Sigmoid colon (tissue), 7 donors: ENCODE measurements at places on chromosomes 5 and 9. TPM values are rescaled to one million over a fixed set of nuclear protein-coding genes. Genes with fewer than 3 reads are reported as not detected.

FAM200C gene
- 9.6 TPM for total RNA-seq

RIGI gene
- total RNA-seq: 13.4 TPM

CA9 gene
- total RNA-seq: not detected

GABRA6 gene
- not detected for total RNA-seq

PCDHA10 gene
- 0.66 TPM for total RNA-seq

CDC25C gene
- total RNA-seq: not detected

PANK3 gene
- 32.6 TPM for total RNA-seq

GFI1B gene
- total RNA-seq: not detected

- DNase-seq: no peak
These were observed 71.0 kb upstream of the EQTN start for GRCh38 chr9:27367921-27368315.

DNA sequence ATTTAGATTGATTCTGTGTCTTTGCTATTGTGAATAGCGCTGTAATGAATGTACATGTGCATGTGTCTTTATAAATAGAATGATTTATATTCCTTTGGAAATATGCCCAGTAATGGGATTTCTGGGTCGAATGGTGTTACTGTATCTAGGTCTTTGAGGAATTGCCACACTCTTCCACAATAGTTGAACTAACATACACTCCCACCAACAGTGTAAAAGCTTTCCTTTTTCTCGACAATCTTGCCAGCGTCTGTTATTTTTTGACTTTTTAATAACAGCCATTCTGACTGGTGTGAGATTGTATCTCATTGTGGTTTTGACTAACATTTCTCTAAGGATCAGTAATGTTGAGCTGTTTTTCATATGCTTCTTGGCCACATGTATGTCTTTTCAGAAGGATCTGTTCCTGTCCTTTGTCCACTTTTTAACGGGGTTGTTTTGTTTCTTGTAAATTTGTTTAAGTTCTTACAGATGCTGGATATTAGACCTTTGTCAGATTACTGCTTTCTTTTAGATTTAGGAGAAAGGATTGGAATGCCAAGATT lies 125.0 kb upstream of the NR5A1 start:
- DNase-seq: no peak

DNA sequence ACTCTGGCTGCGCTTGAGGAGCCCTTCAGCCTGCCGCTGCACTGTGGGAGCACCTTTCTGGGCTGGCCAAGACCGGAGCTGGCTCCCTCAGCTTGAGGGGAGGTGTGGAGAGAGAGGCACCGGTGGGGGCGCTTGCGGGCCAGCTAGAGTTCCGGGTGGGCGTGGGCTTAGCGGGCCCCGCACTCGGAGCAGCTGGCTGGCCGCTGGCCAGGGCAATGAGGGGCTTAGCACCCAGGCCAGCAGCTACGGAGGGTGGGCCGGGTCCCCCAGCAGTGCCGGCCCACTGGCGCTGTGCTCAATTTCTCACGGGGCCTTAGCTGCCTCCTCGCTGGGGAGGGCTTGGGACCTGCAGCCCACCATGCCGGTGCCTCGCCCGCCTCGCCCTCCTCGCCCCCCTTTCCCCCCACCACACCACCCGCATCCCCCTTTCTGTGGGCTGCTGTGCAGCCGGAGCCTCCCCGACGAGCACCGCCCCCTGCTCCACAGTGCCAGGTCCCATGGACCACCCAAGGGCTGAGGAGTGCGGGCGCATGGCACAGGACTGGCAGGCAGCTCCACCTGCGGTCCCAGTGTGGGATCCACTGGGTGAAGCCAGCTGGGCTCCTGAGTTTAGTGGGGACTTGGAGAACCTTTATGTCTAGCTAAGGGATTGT lies 954.5 kb downstream of the DTWD2 start:
- peak; percentile 48 for DNase-seq

- DNase-seq: peak; percentile 69
These were observed 1.4 kb upstream of the PPP2CA start for GRCh38 chr5:134227259-134227658.

- no peak for DNase-seq
These were observed 74.9 kb downstream of the FANCC start for GRCh38 chr9:95242613-95243012.

DNA sequence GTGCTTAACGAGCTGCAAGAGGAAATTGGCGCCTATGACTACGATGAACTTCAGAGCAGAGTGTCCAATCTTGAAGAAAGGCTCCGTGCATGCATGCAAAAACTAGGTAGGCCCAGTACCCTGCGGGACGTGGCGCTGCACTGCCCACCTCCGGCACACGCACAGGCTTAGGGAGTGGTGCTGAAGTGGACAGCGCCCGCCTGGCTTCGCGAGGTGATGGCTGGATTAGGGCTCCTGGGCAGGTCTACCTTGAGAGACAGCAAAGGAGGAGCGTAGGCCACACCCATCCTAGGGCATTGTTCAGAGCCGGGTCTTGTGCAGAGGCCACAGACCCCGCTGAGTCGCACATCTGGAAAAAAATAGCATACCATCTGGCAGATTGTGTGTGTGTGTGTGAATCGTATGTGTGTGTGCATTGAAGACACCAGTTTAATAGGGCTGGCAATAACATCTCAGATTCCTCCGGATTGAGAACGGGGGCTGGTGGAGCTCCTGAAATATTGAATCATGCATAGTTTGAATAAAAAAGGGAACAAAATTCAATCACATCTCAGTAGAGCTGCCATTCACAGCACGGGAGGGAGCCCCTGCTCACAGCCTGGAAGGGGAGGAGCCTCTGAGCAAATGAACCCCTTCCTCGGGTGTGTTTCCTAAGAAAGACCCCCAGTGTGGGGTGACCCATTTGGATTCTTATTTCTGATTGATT lies 11.1 kb downstream of the OLFM1 start:
- DNase-seq: no peak

- no peak for DNase-seq
These were observed 60.1 kb downstream of the PDE4D start for GRCh38 chr5:59833448-59833847.
